T-helper 2 cell (primary cell): ENCODE measurements at places on chromosomes 1 and 21.

DNA sequence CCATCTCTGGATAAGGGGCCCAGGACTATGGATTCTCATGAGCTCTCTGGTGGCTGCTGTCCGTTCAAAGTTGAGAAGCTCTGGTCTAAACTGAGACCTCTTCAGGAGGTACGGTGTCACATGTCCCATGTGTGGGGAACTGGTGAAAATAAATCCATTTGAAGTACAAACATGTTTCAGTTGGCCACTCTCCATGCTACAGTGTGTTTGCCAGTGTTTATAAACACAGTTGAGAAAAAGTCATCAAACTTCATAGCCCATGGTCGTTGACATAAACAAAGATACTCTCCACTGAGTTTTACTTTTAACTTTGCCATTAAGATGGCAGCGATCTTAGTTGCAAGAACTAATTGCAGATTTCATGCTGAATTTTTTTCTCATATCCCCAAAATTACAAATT lies 72.8 kb downstream of the PSMG1 start:
- no peak for DNase-seq

DNA sequence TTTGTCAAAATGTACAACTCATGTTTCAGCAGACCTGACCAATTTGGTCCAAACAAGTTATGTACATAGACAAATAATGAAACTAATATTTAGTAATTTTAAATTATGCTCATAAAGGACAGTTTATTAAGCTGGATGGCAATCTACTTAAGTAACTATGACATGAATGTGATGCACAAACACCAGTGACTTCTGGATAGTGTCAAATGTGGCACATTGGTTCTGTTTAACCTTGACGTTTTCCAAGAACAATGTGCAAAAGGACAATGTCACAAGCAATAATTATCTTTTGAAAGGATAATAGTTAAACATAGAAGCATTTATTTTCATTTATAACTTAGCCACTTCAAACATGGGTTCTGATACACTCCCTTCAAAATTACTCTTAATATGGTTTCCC lies 80.0 kb downstream of the TRIM33 start:
- DNase-seq = no peak

DNA sequence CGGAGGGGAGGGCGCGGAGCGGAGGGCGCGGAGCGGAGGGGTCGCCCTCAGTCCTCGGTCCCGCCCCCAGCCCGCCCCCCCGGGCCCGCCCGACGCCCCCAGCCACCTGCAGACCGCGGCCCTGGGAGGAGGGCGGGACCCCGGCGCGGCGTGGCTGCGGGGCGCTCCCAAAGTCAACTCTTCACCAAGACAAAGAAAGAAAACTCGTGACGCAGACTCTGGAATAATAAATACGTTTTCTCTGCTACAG lies 1.2 kb downstream of the HES4 start:
- DNase-seq = no peak

GRCh38 chr1:234139966-234140365 lies 233.3 kb upstream of the COA6 start:
- no peak for DNase-seq

- no peak for DNase-seq
Observed at GRCh38 chr1:180912801-180913565, at the start of gene KIAA1614. TSS of gene KIAA1614 (plus strand) at chr1:180912897. CDS start at chr1:180913244, 347 bp downstream.

DNA sequence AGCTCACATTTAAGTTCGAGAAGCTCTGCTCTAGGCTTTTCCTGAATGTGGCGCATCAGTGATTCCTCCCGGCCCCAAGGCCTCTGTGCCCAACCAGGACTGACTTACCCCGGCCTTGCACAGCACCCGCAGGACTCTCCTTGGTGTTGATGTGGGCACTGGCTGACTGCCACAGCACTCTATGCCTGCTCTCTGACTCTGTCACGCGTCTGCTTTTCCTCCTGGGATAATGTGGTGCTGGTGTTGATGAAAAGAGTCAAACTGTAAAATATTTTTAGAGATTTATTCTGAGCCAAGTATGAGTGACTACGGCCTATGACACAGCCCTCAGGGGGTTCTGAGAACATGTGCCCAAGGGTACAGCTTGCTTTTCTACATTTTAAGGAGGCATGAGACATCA lies 15.5 kb upstream of the SLC2A5 start:
- no peak for DNase-seq

DNA sequence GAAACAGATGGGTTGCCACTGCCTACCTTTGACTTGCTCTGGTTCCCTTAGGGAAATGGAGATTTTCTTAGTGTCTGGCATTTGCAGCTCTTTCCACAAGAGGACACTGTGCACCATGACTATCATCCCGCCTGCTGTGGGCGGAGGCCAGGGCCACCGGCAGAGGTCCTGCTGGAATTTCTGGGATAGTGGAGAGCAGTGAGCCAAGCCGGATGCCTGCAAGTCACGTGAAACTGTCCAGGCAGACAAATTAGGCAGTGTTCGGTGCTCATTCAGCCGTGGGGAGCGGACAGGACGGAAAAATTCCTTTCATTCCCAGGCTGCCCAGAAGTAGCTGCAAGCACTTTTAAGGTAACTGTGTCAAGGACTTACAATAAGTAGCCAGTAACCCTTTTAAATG lies 43.4 kb downstream of the IGSF5 start:
- DNase-seq = no peak

DNA sequence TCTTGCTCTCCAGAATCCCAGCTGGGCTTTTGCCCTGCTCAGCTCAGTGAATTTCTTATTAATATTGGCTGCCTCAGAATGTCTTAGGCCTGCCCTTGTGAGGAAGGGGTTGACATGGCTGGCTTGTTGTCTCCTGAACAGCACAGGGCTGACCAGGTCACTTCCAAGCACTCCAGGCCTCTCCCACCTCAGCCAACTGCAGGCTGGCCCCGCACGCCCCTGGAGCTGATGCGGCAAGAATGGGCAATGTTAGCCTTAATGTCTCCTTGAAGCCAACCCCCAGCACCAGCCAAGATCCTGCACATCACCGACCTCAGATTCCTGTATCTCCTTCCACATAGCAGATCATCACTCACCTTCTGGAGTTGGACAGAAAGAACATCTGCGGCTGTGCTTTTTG lies 598.6 kb downstream of the AJAP1 start:
- no peak for DNase-seq

DNA sequence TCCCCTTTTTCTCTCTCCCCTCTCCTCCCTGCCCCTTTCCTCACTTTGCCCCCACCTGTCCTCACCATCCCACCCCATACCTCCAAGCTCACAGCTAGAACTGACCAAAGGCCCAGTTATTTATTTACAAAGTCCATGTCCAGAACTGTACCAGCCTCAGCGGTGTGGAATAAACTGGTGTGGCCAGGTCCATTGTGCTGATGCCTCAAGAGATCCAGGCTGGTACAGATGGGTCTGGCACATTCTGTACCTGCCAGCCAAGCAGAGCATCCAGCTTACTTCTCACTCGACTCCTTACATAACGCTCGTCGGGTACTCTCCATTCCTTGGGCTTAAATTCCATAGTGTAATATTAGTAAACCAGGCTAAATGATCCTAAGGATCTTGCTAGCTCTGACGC lies 11.8 kb downstream of the PDZK1IP1 start:
- no peak for DNase-seq

- no peak for DNase-seq
Observed at GRCh38 chr1:94526152-94526980, 15.2 kb downstream of the F3 start.

GRCh38 chr1:58784758-58785441 lies 1.1 kb upstream of the JUN start:
- DNase-seq = peak; percentile 62

DNA sequence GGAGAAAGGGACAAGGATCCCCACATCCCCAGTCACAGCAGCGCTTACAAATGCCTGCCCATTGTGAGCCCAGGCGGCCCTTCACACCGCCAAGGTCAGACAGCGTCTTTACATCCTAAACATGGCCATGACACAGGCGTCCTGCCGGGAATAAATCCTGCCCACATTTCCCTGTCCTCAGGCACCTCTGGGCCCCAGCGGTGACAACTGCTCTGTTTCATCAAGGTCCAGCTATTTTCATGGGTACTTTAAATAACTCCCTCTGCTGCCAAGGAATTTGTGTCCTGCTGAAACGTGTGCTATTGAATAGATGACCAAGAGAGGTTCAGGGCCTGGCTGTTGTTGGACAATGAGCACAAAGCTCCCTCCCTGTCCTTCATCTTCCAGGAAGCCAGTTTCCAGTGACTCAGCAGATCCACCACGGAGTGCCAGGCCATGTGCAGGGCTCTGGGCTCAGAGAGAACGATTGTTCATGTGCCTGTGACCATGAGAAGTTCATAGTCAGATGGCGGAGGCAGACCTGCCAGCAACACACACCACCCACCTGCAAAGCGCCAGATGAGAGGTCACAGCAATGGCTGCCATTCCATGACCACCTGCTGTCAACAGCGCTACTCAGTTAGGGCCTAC lies 195.8 kb downstream of the MATN1 start:
- no peak for DNase-seq

DNA sequence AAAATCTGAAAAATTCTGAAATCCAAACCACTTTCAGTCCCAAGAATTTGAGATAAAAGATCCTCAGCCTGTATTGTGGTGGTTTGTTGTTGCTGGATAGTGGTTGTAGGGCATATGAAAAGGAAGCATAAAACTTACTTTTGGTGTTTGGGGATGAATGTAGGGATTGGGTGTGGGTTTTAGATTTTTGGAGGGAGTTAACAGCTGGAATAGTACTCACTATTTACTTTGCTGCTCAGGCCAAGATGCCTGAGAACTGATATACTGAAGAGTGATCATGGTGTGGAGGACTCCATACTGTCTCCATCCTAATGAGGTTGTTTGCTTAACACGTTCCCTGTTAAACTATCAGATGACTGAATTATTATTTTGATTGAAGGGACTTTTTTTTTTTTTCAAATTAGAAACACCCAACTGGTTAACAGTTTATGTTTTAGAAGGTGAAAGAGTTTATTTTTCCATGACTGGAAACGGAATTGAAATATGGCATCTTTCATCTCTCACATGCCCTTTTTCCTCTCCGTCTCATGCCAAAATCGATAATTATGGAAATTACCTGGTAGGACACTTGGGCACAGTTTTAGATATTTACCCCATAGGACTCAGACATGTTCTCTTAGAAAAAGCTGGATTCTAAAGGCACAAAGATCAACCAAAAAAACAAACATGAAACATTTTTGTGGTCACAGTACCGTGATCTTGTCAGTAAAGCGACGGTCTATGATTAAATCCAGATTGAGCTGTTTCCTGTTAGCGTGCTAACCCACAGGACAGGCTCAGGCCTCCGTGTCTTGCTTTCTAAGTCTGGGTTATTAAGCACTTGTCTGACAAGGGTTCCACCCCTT lies 37.3 kb downstream of the RGL1 start:
- DNase-seq = peak; percentile 3

- no peak for DNase-seq
Observed at GRCh38 chr1:112998592-112999235, 42.7 kb upstream of the SLC16A1 start.

GRCh38 chr21:29072873-29073221 lies 601 bp downstream of the CCT8 start:
- no peak for DNase-seq

- no peak for DNase-seq
Observed at GRCh38 chr1:177340601-177341067, 169.9 kb downstream of the BRINP2 start.

- no peak for DNase-seq
Observed at GRCh38 chr1:205505076-205505729, 734 bp downstream of the CDK18 start.

DNA sequence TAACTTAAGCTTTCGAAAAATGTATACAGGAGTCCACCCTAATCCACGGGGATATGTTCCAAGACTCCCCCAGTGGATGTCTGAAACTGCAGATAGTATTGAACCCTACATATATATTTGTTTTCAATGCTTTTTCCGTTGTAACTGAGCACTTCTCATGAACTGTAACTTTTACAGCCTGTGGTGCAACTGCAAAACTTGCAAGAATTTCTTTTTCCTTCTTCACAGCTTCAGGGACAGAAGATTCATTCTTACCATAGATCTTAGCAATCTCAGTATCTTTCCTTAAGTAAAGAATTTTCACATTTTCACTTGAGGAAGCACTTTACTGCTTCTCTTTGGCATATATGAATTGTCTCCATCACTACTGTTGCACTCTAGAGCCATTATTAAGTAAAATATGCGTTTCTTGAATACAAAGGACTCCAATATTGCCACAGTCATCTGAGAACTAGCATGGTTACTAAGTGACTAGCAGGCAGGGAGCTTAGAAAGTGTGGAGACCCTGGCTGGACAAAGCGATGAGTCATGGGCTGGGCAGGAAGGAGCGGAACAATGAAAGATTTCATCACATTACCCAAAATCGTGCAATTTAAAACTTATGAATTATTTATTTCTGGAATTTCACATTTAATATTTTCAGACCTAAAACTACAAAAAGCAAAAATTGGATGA lies 14.1 kb downstream of the DPYD start:
- DNase-seq = no peak

DNA sequence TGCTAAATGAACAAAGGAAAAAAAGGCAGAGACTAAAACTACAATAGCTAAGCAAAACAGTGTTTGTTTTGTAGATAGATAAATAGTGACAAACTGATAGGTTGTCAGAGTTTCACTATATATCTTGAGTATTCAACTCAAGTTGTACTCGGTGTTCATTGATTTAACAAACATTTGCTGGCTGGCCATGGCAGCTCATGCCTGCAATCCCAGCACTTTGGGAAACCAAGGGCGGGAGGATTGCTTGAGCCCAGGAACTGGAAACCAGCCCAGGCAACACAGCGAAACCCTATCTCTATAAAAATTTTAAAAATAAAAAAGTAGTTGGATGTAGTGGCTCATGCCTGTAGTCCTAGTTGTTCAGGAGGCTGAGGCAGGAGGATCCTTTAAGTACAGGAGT lies 17.3 kb downstream of the C1orf185 start:
- no peak for DNase-seq

- no peak for DNase-seq
Observed at GRCh38 chr21:34846601-34847112, 177.9 kb downstream of the CLIC6 start.

DNA sequence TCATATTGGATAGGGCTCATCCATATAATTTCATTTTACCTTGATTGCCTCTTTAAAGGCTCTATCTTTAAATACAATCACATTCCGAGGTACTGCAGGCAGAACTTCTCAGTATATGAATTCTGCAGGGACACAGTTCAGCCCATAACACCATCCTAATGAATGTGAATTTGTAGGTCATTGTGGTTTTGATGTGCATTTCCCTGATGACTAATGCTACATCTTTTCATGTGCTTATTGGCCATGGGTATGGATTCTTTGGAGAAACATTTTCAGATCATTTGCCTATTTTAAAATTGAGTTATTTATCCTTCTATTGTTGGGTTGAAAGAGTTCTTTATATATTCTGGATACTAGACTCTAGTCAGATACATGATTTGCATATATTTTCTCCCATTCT lies 9.6 kb upstream of the RPS6KC1 start:
- DNase-seq = no peak
